ENCODE measurements at places on chromosomes 16 and 17. TPM values are rescaled to one million over a fixed set of nuclear protein-coding genes. Genes with fewer than 3 reads are reported as not detected.

The TAT gene
- total RNA-seq: not detected

- DNase-seq: no peak
These were observed 104.6 kb downstream of the OR1D5 start for GRCh38 chr17:2958706-2959222.

The TNP2 gene
- not detected for total RNA-seq

The MTSS2 gene
- total RNA-seq: 6.0 TPM

GRCh38 chr16:67449739-67450138, 18.8 kb downstream of the HSD11B2 start:
- no peak for DNase-seq

DNA sequence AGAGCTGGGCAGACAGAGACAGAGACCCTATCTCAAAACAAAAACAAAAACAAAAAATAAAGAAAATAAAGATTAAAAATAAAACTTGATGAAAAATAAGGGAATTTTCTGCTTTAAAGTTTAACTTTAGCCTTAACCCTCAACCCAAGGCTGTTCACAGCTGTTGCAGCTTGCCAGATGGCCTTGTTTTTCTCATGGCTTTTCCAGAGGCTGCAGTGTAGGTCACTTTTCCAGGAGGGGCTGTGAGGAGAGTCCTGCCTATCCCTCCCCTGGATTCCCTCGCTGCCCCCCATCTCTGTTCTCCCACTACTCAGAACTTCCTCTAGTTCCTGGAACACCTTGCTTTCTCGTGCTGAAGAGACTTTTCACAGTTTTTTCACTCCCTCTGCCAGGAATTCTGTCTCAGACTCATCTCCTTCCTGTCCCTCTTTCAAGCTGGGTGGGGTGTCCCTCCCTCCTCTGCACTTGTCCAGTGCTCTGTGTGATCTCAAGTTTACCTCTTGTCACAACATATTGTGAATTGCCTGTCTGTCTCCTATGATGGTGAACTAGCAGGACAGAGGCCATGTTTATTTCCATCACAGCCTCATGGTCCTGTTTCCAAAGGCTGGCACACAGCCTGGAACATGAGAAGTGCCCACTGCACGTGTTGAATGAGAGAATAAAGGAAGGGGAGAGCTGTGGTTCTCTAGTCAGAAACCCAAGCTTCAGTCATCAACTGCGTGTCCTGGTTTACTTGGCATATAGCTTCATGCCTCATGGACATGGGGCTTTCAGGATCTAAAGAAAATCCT, 69.9 kb upstream of the MSI2 start:
- no peak for DNase-seq

The SDR42E2 gene
- total RNA-seq: not detected

The MLST8 gene
- 37.8 TPM for total RNA-seq

DNA sequence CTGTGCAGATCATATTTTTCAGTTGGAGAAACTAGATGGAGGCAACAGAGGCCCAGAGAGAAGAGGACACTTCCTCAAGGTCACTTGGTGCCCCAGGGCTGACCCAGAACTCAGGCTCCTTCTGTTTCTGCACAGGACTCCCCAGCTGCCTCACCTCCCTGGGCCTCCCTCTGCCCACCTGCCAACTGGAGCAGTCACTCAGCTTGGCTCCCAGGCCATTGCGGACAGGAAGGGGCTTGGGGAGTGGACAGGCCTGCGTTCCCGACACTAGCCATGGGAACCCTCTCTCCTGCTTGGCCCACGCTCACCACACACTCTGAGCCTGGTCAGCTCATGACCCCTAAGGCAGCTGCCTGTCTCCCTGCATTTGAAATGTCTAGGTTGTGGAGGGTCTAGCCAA, 78.1 kb upstream of the BRD7 start:
- no peak for DNase-seq

DNA sequence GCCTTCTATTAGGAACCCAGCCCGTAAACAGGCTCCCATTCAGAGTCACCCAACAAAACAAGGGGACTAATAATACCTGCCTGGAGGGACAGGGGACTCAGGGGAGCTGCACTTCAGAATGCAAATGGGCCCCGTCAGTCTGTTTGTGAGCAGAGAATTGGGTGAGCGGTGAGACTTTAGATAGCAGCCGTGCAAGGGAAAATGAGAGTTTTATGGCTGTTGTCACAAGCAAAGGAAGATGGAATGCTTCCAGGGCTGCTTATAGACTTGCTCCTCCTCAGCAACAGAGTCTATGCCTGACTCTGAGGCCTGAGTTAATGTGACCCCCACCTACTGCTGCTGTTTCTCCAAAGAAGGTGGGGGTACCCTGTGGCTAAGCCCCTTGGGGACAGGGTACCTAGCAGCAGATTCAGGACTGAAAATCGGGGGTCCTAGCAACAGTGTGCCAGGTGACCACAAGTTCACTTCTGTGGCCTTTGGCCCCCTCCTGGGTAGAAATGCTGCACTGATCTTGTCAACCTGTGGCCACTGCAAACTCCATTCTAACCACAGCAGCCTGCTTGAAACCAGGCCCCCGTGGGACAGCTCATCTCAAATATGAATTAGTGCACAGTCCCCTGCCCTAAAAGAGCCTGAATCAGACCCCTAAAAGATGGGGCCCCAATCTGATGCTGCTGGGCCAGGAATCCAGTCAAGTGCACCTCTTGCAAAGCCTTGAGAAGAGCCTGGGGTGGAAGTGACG, 126.4 kb downstream of the C16orf78 start:
- DNase-seq: no peak

GRCh38 chr16:72241930-72242329, 70.0 kb upstream of the PMFBP1 start:
- peak; percentile 32 for DNase-seq

The CDK5RAP3 gene
- total RNA-seq: 196 TPM

GRCh38 chr17:38980490-38981217, 13.5 kb upstream of the FBXO47 start:
- no peak for DNase-seq

DNA sequence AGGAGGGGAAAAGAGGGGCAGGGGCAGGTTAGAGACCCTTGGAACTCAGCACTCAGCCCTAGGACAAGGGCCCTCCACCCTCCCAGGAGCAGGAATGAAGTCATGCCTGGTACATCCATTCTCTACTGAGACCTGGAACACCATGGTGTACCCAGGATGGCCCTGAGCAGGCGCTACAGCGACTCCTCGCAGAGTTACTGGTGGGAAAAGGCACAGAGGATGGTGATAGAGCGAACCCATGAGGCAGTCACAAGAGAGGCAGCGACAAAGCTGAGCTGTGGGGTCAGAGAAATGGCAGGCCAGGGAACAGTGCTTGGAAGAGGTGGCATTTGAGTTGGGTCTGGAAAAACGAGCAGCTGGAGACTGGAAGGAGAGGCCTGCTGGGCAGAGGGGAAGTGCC, 37.5 kb downstream of the SRCIN1 start:
- DNase-seq: no peak

The GUCY2D gene
- total RNA-seq: not detected

The CLEC18A gene
- total RNA-seq: 0.95 TPM

The GP1BA gene
- total RNA-seq: not detected

DNA sequence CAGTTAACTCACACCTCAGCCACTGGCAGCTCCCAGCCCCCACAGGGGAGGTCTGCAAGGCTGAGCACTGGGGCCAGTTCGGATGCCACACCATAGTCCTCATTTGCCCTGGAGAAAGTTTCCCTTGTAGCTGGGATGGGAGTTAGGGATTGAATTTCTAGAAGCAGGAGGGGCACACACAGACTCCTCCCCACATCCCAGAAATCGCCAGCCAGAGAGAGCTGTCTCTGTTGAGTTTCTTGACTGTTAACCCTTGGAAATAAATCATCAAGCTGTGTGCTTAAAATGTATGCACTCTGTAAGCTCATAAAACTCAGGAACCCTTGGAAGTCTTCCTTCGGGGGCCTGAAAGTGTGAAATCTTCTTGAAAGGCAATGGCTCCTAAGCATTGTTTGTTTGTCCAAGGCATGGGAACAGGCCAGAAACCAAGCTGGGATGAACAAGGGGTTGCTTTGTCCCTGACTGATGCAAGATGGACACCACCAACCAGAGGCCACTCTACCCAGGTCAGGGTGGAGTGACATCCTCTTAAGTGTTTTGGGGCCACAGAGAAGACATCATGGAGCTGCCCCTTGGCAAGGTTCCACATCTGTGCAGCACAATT, 394 bp upstream of the PRM3 start:
- no peak for DNase-seq

The CDK5R1 gene
- total RNA-seq: 5.8 TPM

GRCh38 chr17:63826468-63827001, 696 bp upstream of the PSMC5 start:
- no peak for DNase-seq

The TMEM98 gene
- not detected for total RNA-seq

- DNase-seq: peak; percentile 67
These were observed 19.8 kb downstream of the HOXB1 start for GRCh38 chr17:48510761-48511604.

The PRDM7 gene
- total RNA-seq: not detected

The ZNF778 gene
- total RNA-seq: 4.9 TPM

DNA sequence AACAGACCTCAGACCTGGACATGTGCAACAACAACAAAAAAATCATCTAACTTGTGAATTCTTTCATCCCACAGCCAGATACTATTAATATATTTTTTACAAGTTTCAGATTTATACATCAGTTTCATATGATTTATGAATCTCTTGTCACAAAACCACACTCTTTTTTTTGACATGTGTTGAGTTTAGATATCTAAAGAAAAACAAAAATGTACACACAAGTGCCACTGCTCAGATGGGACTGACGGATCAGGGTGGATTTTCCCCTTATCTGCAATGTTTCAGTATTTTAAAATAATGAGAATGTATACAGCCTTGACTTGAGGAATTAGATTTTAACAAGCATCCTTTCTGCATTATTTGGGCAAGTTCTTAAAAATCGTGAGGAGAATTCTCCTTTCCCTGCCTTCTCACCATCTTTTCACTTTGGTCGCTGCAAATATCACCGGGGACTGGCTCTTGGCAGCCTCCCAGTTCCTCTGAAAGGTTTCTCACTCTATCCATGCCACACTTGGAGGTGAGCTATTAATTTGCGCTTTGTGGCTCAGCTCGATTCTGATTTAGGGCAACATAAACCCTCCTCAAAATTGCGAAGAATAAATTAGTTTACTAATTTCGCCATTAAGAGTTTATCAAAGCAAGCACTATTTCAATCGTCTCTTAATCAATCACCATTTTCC, 225.7 kb downstream of the XYLT1 start:
- DNase-seq: no peak

The CTRB1 gene
- not detected for total RNA-seq

GRCh38 chr16:1530349-1530882, 3.0 kb upstream of the TMEM204 start:
- no peak for DNase-seq

DNA sequence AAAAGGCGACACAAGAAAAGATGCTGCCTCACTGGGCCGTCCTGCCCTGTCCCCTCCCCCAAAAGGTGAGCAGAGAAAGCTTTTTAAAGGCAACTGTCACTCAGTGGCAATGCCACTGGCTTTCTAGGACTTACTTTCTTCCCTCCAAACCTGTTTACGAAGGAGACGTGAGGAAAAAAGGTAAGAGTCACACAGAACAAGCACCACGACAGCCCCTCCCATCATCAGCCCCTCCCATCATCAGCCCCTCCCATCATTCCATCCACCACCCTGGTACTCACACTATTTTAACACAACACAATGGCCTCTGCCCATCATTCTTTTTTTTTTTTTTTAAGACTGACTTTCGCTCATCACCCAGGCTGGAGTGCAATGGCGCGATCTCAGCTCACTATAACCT, 77.1 kb downstream of the NXN start:
- DNase-seq: no peak

DNA sequence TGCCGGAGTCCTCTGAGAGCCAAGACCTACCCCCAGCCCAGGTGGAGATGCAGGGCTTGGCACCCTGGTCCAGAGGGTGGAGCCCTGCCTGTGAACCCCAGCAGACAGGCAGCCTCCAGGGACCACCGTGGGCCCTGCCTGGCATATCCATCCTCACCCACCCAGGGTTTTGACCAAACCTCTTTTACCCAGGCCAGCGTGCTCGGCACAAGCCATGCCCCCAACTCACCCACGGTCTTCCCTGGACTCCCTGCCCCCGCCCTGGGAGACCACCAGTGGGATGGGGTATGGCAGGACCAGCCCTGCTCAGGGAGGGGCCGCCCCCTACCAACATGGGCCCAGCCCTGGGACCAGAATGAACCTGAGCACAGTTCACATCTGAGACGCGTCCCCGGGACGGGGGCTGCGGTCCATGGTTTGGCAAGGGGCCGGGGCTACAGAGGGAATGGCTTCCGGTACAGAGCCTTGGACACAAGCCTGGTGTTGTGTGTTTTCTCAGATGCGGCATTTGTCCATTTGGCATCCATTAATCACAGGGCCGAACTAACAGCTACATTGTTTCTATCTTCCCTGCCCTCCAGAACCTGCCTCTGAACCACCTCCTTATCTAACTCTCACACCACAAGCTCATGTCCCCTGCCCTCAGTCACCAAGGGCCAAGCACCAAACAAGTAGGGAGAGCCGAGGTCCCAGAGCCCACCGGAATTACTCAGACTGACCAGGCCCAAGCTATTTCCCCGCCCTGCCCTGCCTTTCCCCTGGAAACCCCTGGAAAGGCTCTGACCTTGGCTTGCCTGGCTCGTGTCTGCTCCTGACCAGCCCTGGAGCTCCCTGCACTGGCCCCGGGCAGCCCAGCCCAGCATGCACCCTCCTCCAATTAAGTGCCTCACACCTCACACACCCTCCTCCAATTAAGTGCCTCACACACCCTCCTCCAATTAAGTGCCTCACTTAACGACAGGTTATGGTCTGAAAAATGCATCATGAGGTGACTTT, 14.1 kb downstream of the HS3ST6 start:
- no peak for DNase-seq

- no peak for DNase-seq
These were observed 24.9 kb downstream of the RARA start for GRCh38 chr17:40333781-40334448.

DNA sequence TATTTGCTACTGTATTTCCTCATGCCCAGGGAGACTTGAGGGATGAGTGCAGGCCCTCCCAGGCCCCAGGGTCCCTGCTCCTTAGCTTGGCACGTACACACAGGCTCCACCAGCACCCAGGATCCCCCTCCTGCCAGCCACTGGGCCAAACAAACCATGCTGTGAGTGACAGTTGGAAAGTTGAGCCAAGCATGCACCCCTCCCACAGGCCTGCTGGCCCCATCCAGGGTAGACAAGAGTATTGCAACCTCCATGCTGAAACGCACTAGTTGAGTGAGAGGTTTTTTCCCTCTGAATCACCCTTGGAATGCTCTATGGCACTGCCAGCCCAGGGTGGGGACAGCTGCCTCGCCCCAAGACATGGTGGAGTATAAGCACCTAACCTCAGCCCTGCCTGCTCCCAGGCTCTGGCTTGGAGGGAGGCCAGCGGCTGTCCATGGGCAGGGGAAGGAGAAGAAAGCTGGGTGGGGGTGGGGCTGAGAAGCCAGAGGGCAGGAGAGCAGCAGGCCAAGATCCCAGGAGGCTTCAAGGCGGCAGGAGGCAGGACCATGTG, 49.6 kb downstream of the PITPNM3 start:
- no peak for DNase-seq

GRCh38 chr17:79819534-79820276, 19.5 kb downstream of the CBX4 start:
- no peak for DNase-seq
